8988T (cell line): ENCODE measurements at places on chromosomes 3 and 15.
A peak's percentile ranks its signal among the peaks of the same experiment; 100 is the strongest.

- DNase-seq, result no peak
Measured at GRCh38 chr3:143700431-143700975, 147.8 kb downstream of the SLC9A9 start.

DNA sequence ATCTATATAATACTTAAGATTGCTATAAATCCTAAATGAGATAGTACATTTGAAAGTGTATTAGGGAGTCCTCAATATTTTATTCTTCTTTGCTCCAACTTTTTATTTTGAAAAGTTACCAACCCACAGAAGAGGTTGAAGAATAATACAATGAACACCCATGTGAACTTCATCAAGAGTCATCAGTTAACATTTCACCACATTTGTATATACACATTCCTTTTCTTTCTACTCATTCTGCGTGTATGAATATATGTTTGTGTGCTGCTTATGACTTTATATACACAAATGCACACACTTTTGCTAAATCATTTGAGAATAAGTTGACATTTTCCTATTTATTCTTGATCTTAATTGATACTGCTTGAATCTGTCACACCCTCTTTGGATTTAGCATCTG, 193.3 kb upstream of the CGNL1 start:
- DNase-seq, result no peak

DNA sequence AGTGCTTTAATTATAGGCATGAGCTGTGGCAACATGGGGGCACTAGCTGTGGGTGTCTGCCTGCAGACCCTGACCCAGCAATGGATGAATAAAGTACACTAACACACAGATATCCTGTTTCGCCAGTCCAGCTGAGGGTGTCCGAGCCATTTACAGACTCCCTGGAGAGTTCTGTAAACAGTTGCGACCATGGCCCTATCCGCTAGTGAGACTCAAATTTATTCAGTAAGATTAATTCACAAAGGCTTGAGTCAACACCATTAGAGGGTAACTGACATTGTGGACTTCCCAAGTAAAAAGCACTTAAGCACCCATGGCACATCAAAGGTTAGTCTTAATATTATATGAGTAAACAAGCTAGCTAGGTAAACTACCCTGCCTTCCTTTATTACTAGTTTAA, 161.6 kb downstream of the TBL1XR1 start:
- no peak for DNase-seq

GRCh38 chr15:39406485-39406884, 174.4 kb upstream of the THBS1 start:
- no peak for DNase-seq

DNA sequence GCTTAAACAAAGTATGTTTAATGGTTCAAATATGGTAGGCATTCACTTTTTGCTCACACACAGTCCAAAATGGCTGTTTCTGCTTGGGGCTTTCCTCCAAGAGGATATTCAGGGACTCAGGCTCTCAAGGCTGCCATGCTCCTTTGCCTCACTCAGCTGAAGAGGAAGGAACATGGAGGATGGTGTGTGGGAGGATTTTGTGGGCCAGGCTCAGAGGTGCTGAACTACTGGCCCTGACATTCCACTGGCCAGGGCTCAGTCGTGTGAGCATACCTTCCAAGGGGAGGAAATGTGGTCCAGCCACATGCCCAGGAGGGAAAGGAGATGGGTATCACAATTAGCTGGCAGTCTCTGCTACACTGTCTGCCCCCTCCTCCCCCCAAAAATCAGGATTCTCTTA, 8.7 kb downstream of the PXYLP1 start:
- DNase-seq, result no peak

DNA sequence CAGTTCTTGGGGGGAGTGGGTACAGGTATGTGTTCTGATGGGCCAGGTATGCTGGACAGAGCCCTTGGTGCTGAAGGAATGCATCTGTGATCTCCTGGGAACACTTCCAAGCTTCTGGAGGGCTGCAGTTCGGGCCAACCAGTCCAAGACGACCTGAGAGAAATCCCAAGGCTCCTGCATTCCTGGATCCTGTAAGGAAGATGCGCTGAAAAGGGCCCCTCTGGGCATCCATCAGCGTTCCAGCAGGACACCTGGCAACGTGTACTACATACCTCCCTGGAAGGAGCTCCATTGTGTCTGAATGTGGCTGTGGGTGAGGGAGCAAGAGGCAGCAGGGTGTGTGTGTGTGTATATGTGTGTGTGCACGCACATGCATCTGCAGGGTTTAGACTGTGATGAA, 144.7 kb downstream of the FAM43A start:
- DNase-seq, result no peak

- DNase-seq, result no peak
Measured at GRCh38 chr15:58258501-58259292, 120.5 kb downstream of the AQP9 start.

DNA sequence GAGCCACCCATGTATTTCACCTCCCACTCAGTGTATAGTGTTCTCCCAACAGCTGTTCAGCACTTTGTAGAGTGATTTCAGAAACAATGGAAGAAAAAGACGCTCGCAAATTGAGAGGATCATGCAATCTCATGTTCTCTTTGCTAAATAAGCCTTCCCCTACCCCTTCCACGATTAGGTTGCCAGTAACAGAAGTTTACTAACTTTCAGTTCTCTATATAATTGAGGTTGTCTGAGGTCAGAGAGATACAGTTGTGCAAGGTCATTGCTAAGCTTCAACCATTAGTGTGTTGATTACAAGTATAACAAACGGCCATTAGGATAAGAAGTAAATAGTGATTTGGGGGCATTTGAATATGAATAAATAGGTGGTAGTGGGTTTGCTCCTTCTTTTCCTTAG, 99.6 kb downstream of the TUSC7 start:
- no peak for DNase-seq

DNA sequence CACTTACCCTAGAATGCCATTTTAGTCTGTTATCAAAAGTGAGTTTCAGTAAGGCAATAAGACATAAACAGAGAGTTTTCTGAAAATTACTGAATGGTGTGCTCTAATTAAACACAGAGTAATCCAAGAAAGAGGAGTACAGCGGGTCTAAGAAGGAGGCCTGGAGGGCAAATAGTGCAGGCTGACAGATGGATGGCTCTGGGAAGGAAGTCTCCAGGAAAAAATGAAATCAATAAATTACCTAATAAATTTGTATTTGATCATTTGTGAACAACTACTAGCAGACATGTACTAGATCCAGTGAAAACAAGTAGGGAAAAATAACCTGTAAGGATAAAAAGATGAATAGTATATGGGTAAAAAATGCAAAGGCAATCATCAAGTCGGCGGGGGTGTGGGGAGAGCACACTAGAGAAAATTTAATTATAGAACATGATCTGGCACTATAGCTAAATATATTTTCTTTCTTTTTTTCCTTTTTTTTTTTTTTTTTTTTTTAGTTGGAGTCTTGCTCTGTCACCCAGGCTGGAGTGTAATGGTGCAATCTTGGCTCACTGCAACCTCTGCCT, 22.6 kb upstream of the GPD1L start:
- DNase-seq, result no peak

- DNase-seq, result no peak
Measured at GRCh38 chr15:41022487-41023090, 69.3 kb downstream of the CHAC1 start.

- DNase-seq, result no peak
Measured at GRCh38 chr3:172204716-172205115, 165.3 kb downstream of the FNDC3B start.

- DNase-seq, result no peak
Measured at GRCh38 chr15:56353740-56354139, 11.5 kb upstream of the TEX9 start.

GRCh38 chr15:80580536-80581260, 114.4 kb upstream of the ABHD17C start:
- no peak for DNase-seq

DNA sequence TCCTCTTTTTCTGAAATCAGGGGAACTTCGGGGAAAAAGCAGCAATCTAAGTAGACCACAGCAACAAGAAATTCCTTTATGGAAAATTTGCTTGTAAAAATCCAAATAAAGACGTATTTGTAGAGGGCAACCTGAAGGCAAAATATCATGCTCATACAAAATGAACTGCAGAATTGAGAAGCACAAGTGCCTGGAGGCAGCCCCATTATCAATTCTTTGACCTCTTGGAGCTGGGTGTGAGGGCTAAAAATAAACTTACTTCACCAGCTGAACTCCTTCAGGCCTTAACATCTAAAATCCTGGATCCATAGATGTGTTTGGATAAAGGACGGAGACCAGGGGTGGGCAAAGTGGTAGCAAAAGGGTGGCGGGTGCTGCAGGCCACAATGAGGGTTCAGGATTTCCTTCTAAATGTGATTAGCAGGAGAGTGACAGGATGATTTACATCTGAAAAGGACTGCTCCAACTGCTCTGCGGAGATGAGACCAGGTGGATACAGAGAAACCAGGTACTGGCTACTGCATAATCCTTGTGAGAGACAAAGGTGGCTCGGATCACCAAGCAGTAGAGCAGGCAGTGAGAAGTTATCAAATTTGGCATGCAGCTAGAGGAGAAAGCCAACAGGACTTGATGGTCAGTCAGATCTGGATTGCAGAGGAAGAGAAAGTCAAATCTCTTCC, 81.7 kb upstream of the TJP1 start:
- DNase-seq, result no peak

- DNase-seq, result no peak
Measured at GRCh38 chr3:150174179-150174578, 203.5 kb upstream of the PFN2 start.

DNA sequence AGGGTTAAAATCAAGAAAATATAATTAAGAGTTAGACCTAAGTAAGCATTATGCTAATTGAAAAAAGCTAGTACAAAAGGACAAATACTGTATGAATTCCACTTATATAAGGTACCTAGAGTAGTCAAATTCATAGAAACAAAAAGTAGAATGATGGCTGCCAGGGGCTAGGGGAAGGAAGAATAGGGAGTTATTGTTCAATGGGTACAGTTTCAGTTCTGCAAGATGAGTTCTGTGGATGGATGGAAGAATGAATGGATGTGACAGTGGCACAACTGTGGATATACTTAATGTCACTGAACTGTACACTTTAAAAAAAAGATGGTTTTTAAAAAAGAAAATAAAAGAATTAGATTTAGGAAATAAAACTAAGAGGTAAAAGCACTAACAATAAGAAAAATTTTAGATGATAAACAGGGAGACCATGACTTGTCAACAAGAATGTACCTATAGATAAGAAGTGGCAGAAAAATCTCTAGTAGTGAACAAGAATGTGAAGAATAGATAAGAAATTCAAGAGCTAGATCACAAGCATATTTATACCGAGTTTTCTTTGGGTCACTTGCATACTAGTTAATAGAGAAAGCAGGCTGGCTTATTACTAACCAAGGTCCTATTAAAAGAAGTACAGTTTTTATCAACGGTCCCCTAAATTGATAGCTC, 5.5 kb downstream of the IFT80 start:
- no peak for DNase-seq

GRCh38 chr15:85030301-85030929, 48.8 kb downstream of the PDE8A start:
- DNase-seq, result no peak

DNA sequence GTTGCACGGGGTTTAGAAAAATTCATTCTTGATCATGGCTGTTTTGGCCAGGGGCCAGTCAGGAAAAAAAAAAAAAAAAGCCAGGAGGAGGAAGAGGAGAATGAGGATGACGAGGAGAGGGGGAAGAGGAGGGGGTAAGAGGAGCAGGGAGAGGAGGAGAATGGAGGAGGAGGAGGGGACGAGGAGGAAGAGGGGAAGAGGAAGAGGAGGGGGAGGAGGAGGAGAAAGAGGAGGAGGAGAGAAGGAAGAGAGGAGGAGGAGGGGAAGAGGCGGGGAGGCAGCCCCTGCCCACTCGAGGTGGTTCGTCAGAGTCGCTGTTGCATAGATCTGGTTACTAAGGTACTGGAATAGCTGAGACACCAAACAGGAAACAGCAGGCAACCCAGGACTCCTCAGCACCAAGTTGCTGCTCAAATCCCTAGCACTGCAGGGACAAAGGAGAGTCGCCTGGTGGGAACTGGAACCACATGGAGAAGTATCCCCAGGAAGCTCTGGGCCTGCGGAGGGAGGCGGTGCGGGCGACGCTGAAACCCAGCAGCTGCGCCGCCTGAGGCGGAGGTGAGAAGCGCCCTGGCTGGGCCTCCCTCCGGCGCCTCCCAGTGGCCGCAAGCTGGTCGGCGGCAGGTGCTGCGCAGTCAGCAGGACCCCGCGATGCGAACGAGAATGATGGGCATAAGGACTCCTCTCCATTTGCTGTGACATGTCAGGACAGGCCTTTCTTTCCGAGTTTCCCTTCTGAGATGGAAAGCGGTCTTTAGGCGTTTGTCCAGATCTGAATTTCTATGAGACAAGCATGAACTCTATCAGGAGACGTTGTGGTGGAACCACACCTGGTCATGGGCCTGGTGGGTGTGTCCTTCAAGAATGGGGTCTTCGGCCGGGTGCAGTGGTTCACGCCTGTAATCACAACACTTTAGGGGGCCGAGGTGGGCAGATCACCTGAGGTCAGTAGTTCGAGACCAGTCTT, 17.5 kb downstream of the FAM240A start:
- peak; percentile 70 for DNase-seq

- DNase-seq, result no peak
Measured at GRCh38 chr15:39180483-39180933, 400.4 kb upstream of the THBS1 start.

DNA sequence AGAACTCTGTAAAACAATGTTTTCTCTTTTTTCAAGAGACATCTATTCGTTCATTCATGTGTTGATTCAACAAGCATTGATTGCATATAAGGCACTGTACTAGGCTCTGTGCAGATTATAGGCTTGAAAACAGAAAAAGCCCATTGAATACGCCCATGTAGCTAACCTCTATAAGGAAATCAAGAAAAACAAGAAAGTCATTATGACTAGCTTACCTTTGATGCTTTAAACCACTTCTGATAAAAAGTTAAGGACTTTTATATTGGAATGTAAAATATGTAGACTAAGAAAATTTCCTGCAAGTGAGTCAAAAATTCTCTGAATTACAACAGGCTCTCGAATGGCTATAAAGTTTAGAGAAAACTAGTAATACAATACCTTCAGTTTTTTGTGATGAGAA, 92.5 kb downstream of the BDH1 start:
- no peak for DNase-seq

GRCh38 chr3:50289130-50289529, 3.1 kb downstream of the IFRD2 start:
- no peak for DNase-seq

DNA sequence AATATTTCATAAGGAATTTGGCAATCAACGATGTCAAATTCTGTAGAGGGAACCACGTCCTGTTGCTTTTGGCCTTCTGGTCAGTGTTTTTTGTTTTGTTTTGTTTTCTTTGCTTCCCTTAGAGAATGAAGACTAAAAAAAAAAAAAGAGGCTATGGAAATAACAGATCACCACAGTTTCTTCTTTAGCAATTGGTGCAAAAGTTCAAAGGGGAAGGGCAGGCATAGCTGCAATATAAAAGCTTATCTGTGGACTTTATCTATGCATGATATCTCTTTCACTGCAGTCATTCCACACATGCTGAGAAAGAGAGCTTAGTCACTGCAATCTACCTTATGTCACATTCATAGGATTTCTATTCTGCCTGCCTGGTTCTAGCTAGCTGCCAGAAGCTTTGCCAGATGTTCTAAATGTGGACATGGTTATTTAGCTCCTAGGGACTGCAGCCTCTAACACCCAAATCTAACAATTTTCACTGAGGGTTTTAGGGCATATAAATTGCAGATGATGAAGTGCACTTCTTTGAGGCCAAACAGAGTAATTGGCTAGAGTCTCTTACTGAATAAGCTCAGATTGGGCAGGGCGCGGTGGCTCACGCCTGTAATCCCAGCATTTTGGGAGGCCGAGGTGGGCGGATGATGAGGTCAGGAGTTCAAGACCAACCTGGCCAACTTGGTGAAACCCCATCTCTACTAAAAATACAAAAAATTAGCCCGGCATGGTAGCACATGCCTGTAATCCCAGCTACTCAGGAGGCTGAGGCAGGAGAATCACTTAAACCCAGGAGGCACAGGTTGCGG, 637.2 kb downstream of the NTRK3 start:
- DNase-seq, result no peak

- no peak for DNase-seq
Measured at GRCh38 chr15:69323893-69324430, 25.2 kb downstream of the PAQR5 start.
